ENCODE measurements at places on chromosomes 2 and 18.
A peak's percentile ranks its signal among the peaks of the same experiment; 100 is the strongest.

GRCh38 chr2:41741951-41742595 is 305.7 kb upstream of the PKDCC start:
- no peak for DNase-seq

DNA sequence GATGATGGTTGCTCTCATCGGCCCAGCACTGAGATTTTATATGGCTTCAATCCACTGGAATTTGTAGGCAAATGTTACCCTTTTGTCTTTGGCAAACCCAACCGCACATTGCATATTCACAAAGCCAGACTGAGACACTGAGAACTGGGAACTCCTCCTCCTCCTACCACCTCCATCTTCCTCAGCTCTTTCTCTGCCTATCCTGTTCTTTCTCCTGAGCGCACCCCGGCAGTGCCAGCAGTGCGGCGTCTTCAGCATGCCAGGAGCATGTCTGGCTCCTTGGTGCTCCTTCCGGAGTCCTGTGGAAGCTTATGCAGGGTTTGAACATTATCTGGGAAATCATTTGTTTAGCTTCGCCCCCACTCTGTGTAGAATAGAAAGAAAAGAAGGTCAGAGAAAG is 50.8 kb downstream of the TRIB2 start:
- no peak for DNase-seq

GRCh38 chr2:8576525-8577167 is 105.2 kb upstream of the ID2 start:
- DNase-seq: peak; percentile 75

DNA sequence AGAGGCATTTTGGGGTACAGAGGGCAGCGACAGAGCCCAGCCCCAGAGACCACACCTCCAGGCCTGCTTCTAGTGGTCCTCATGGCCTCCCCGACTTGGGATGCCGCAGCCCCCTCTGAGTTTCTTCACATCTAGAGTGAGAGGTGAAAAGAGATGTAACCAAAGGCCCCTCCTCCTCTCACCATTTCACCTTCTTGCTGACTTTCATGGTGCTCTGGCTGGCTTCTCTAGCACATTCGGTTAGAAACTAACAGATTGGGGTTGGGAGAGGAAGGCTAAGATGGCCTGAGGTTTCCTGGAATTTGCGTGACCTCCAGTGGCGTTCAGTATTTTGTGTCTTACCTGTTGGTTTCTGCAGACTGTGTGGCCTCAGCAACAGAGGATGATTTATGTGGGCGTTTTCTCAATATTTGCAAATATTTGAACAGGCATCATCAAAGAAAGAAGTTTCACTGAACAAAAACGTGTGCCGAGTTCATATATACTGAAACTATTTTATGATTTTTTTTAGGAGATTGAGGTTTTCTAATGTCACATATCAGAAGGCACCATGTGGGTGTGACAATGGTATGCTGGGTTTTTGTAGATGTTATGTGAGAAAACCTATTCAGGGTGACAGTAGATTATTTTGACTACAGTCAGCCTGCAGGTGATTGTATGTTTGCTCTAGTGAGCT is 69.9 kb upstream of the BCL2L11 start:
- no peak for DNase-seq

GRCh38 chr18:45447355-45448265 is 167.7 kb upstream of the SLC14A2 start:
- no peak for DNase-seq

DNA sequence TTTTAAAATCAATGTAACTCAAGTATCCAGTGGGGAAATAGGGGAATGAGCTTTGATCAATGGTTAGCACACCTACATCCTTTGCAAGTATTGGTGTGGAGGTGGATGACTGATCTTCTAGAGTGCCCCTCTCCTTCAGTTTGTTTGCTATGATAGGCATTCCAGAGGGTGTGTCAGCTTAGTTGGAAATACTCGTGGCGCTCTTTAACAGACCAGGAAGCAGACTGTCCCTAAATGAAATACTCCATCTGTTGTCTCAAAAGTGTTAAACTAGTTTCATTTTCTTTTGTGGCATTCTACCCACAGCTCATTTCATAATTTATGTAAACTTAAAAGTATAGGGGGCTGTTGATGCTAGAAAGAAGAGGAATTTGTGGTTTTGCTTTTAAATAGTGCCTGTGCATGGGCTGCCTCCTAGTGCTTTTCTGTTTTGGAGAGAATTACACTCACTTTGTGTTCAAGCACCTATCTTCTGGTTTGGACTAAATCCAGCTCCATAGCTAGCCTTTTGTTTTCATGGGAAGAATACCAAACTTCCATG is 66.2 kb downstream of the STAT1 start:
- no peak for DNase-seq

DNA sequence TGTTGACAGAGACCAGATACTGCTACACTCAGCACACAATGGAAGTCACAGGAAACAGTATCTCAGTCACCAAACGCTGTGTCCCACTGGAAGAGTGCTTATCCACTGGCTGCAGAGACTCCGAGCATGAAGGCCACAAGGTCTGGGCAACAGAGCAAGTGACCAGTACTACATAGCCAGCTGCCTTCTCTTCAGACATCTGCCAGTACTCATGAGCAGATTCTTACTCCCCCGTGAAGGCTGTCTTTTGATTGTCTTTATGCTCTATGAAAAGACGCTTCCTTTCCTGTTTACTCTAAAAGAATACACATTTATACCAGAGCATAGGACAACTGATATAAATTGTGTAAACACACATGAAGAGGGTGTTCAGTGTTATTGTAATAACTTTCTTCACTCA is 118.9 kb downstream of the MMADHC start:
- no peak for DNase-seq

GRCh38 chr2:19203866-19204265 is 154.6 kb downstream of the OSR1 start:
- DNase-seq: no peak

- peak; percentile 20 for DNase-seq
These were observed 24.0 kb upstream of the ITGB6 start for GRCh38 chr2:160224060-160224459.

DNA sequence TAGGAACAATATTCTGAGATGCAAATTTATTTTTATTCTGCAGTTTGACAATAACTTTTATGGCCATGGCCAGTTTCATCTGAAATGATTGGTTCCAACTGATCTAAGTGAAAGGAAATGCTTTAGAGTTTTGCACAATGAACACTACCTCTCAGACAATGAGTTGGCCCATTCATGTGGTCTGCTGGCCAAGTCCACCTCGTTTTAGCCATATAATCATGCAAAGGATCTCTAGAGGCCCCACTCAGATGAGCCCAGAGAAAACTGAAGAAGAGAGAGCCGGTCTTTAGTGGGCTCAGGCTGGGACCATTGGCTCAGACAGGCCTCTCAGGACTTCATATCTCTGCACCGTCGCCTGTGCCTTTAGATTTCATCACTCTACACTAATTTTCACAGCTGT is 254.7 kb downstream of the MREG start:
- no peak for DNase-seq

DNA sequence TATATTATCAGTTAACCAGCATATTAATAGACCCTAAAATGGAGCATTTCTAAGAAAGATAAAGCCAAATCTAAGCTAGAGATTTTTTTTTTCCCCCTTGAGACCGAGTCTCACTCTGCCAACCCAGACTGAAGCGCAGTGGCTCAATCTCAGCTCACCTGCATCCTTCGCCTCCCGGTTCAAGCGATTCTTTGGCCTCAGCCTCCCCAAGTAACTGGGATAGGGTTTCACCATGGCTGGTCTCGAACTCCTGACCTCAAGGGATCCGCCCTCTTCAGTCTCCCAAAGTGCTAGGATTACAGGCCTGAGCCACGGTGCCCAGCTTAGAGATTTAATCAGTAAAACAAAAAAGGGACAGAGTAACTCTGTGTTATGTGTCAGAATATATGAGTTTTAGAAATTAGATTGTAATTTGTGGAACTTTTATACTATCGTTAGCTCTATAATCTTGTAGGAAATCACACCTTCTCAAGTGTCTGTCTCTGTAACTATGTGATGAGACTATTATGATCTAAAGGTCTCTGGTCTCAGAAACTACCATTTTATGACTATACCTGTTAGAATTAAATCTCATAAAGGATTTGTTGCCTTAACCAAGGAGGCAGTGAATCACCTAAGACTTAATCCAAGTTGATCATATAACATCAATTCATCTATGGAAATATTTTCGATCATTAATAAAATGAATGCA is 34.0 kb downstream of the YWHAQ start:
- DNase-seq: no peak

DNA sequence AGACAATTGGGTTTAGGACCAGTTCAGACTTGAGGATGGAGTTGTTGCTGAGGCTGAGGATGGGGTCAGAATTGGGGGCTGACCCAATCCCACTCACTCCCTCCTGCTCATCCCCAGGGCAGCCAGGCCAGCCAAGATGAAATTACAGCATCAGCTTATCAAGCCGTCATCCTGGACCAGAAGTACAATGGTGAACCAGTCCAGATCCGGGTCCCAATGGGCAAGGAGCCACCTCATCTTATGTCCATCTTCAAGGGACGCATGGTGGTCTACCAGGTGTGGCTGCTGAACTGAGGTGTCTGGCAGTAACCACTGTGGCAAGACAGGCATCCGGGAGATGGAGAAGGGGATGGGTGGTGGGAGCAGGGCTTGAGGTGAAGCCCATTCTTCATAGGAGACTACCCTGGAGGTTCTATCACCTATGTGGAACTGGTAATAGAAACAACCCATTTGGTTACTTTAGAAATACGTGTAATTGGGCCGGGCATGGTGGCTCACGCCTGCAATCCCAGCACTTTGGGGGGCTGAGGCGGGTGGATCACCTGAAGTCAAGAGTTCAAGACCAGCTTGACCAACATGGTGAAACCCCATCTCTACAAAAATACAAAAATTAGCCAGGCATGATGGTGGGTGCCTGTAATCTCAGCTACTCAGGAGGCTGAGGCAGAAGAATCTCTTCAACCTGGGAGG is 13.9 kb downstream of the VIL1 start:
- DNase-seq: no peak

DNA sequence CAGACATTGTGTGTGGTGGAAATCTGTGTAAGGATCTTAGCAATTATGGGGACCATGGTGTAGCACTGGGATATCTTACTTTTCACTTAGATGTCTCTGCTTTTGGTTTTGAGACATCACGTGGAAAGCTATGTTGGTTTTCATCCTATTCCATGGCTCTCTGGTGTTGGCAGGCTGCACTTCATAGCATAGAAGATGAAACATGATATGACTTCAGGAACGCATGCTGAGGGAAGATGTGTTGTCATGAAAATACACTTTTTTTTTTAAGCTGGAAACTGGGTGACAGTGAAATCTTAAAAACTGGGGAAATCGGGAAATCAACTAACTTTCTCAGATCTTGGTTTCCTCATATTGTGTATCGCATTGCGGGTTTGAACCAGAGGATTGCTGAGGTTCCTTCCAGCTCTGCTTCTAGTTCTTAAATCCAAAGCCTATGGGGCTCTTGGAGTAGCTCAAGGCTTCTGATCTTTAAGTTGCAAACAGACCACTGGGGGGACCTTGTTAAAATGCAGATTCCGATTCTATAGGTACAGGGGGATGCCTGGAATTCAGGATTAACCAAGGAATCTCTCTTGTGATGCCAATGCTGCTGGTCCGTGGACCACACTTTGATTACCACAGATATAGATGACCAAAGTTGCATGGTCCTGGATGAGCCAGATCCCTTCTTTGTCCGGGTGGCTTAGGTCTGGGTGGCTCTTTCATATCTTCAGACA is 160.7 kb downstream of the SH3RF3 start:
- DNase-seq: no peak

GRCh38 chr2:43531251-43531650 is 64.6 kb downstream of the THADA start:
- DNase-seq: no peak

- DNase-seq: no peak
These were observed 66.6 kb downstream of the ZBTB7C start for GRCh38 chr18:48342581-48342980.

DNA sequence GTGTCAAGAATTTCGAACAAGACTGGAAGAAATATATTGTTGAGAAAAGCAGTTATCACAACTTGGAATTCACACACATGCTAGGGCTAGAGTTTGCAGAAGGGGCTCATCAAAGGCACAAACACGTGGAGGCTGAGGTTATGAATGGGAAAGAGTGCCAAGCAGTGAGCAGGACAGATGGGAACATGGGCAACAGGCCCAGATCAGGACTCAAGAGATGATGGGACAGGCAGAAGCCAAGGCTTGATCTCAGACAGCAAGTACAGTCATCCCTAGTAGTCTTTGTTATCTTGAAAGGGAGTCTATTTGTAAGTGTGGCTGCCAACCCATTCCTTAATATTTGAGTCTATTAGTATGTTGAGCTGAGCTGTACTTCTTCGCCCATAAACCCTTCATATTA is 22.2 kb upstream of the EPC2 start:
- no peak for DNase-seq

DNA sequence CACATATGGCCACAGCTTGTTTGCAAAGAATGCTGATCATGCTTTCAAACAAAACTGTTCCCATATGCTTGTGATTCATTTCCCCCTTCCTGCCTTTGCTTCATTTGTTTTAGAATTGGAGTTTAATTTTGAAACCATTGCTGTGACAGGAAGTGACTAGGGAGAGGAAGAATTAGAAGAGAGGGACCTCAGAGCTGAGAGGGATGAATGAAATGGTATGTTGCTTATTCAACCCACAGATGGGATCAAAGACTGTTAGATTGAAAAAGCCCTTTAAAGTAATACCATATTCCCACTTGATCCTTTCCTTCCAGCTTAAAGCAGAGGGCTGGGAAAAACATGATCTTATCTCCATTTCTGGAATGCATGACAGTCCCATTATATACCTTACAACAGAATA is 106.2 kb upstream of the RNF152 start:
- no peak for DNase-seq

Measured in activated naive CD8-positive, alpha-beta T cell treated with anti-CD3 and anti-CD28 coated beads, Interleukin-2, amount 50 U/mL, for 24 hours (primary cell).